Activated T-cell treated with anti-CD3 and anti-CD28 coated beads, Interleukin-2, amount 50 U/mL, for 4 hours (primary cell): ENCODE measurements at places on chromosomes 12 and 14. TPM values are rescaled to one million over a fixed set of nuclear protein-coding genes. Genes with fewer than 3 reads are reported as not detected.

GRCh38 chr12:108777156-108777555 is 45.8 kb upstream of the CORO1C start:
- DNase-seq: no peak

GRCh38 chr14:92601757-92602417 is 88.3 kb downstream of the RIN3 start:
- DNase-seq: no peak

DNA sequence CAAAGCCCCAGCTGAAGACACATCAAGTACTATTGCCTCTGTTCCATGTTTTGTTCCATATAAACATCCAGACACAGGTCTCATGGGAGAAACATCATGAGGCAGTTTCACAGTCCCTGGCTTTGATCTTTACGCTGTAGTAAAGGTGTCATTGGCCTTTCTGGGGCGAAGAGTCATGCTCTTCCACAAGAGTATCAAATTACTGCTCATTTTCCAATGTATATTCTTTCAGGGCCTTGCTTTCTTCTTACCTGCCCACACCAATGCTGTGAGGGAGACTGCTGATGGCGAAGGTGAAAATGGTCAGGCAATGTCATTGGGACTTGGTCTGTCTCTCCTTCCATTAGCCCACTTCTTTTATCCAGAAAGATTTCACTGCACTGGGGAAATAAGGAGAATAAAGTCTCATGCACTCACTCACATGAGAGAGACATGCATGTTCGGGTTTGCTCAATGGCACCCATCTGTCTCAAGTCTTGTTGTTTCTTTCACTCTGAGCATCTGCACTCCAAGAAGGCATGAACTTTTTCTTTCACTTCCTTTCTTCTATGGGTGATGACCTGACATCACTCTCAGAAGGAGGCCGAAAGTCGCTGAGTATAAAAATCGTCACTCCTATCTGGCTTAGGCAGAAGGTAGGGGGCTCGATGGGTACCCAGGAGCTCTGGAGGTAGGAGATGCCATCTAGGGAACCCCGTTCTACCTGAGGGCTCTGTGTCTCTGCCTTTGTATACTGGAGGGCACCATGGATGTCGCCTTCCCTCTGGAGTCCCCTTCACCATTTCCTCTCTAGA is 1.3 kb upstream of the JDP2 start:
- no peak for DNase-seq

SLC10A1 gene
- total RNA-seq: not detected

- no peak for DNase-seq
These were observed 20.8 kb downstream of the SAV1 start for GRCh38 chr14:50647282-50647681.

R3HDM2 gene
- total RNA-seq: 21.9 TPM

CRIP1 gene
- total RNA-seq: 43.9 TPM

- DNase-seq: no peak
These were observed 113.4 kb downstream of the RALGAPA1 start for GRCh38 chr14:35695647-35696046.

TCL1A gene
- total RNA-seq: 0.32 TPM

DCP1B gene
- 9.2 TPM for total RNA-seq

GRCh38 chr12:58177366-58177765 is 236.0 kb downstream of the ATP23 start:
- DNase-seq: no peak

GRCh38 chr12:78651755-78652154 is 212.8 kb upstream of the SYT1 start:
- no peak for DNase-seq

SIX1 gene
- total RNA-seq: not detected

GRCh38 chr14:72613975-72614319 is 280.0 kb downstream of the DPF3 start:
- DNase-seq: no peak

- no peak for DNase-seq
These were observed 483.3 kb downstream of the VRK1 start for GRCh38 chr14:97280526-97280925.

TECPR2 gene
- 6.7 TPM for total RNA-seq

DNA sequence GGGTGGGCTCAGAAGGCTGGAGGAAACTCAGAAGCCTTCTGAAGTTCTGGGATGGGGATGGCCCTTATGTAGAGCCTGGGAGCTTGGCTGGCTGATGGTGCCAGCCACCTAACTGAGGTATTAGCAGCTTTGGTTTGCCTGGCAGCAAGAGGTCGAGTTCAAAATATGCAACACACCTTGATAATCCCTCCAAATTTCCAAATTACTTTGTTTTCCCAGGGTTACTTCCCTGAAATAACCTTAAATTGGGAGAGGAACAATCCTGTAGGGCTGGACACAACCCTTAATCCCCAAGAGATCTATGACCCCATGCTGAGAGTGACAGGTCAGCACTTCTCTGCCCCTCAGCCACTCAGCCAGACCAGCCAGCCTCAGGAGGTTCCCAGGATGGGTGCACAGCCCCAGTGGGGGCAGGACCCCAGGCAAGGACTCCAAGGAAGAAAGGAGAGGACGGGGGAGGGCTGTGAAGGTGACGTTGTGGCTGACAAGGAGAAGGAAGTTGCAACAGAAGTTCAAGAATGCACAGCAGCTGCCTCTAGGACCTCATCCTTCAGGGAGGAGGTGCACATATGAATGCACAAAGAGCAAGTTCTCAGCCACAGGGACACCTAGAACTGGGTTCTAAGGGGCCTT is 18.6 kb upstream of the KRT77 start:
- DNase-seq: no peak

- no peak for DNase-seq
These were observed 80.3 kb downstream of the SLC8A3 start for GRCh38 chr14:70108419-70108818.

FSCB gene
- total RNA-seq: not detected

- DNase-seq: no peak
These were observed 319.2 kb downstream of the BCL11B start for GRCh38 chr14:98952593-98953350.

GRCh38 chr12:87929346-87929745 is 99.9 kb downstream of the C12orf50 start:
- DNase-seq: no peak

- no peak for DNase-seq
These were observed 21.1 kb upstream of the CORO1C start for GRCh38 chr12:108752387-108752786.

SLC25A47 gene
- not detected for total RNA-seq

GRCh38 chr12:100699209-100699608 is 95.4 kb upstream of the ANO4 start:
- DNase-seq: no peak

DNA sequence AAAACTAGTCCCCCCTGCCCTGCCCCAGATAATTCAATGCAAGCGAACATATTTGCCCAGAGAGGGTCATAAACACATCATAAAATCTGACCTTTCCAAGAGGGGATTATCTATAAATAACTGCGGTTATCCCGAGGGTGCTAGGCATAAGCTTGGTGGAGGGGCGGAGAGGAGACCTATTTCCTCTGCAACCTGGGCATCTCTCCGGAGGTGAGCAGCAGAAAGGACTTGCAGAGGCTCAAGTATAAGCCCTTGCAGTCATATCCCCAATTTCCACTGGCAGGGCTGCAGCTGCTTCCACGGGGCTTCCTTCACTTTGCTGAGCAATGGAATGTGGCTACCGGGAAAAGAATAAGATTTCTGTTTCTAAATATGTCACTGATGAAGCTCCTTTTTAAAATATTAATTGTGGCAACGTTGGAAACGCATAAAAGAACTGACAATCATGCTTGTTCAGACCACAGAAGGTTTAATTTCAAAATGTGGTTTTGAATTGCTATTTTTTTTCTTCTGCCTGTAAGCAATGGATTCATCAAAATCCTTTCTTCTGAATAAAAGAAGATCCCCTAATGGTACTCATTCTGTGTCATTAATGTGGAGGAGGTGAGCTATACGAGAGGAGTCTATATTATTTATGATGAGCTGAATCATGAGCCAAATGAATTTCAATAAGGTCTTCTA is 268.9 kb upstream of the ATP2B1 start:
- DNase-seq: no peak

MAP1LC3B2 gene
- 1.1 TPM for total RNA-seq

DNA sequence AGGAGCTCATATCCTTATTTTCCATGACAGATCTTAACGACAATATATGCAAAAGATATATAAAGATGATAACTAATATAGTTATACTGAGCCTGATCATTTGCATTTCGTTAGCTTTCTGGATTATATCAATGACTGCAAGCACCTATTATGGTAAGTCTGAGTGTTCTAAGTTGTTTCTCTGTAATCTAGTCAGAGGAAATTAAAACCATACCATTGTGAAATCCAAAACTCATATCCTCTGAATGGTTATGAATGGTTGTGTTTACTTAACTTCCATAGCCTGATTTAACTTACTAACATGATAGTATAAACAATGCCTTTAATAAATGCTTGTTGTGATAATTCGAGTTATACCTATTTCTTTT is 760 bp downstream of the TMEM19 start:
- DNase-seq: no peak

DNA sequence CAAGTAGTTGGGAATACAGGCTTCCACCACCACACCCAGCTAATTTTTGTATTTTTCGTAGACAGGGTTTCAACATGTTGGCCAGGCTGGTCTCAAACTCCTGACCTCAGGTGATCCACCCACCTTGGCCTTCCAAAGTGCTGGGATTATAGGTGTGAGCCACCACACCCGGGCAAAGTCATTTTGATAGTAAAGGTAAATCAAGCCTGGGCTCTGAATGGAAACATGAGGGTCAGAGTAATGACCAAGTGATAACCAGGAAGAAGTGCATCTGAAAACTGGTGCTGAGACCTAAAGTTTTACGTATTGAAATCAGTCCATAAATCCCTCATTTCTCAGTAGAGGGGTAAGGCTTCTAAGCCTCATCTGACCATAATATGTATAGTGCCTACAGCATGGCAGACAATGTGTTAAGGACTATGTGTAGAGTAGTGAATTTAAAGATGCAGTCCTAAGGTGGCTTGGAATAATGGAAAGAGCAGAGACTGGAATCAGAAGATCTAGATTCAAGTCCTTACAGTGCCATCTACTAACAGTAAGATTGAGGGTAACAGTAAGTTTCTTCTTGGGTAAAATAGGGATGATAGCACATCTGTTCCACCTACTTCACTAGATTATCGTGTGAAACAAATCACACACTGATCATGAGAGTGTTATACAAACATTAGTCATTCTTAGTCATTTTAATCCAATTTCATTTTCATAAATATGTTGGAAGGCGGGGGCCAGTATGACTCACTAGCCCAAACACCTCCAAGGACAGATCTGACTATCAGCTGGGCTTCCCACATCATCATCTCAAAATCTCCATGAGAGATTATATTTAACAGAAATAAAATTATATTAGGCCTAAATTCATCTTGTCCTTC is 11.2 kb downstream of the MAP4K5 start:
- DNase-seq: peak; percentile 47

DNA sequence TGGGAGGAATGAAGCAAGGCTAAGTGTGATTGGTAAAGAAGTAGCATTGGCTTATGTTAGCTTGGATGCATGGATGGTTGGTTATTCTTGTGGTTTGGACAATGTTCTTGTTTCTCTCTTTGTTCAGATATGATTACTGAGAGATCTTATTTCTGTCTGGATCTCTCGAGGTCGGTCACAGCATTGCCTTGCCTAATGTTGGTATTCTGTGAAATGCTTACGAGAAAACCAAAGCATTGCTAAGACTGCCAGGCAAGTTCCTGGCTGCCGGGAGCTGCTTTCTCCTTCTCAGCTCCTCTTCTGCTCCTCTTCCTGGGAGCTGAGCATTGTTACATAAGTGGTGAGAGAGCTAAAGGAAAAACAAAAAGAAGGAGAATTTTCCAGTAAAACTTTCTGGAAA is 7.4 kb upstream of the RND1 start:
- no peak for DNase-seq

KRT85 gene
- total RNA-seq: not detected

DNA sequence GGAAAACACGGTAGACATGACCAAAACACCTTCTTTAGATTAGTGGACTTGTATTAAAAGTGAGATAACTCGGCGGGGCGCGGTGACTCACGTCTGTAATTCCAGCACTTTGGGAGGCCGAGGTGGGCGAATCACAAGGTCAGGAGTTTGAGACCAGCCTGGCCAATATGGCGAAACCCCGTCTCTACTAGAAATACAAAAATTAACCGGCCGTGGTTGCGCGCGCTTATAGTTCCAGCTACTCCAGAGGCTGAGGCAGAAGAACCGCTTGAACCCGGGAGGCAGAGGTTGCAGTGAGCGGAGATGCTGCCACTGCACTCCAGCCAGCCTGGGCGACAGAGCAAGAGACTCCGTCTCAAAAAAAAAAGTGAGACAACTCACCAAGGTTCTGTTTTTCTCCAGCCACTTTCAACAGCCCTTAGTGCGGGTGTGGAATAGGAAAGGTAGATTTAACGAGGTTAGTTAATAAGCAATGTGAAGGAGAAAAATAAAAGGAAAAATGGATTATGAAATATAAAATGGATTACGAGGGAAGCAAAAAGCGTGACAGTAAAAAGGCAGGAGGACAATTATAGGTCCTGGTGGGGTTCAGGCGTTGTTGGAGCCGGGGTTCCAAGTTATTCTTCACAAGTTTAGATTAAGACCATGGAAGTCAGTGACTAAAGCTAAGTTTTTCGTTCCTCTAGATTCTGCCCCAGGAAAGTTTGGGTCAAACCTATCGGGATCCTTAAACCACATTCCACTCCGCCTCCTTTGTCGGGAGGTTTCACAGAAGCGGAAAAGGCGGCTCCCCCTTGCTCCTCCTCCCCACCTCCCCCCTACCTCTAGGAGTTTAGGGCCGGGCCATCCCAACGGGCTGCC is 534 bp downstream of the PPP2R3C start:
- DNase-seq: no peak

GRCh38 chr14:91963465-91963864 is 16.0 kb upstream of the FBLN5 start:
- DNase-seq: no peak

ESR2 gene
- 1.3 TPM for total RNA-seq
